Stimulated activated CD4-positive, alpha-beta T cell treated with anti-CD3 and anti-CD28 coated beads, TNF-alpha, amount 100 ng/mL, for 1 hour (primary cell): ENCODE measurements at places on chromosomes 5 and 9.

DNA sequence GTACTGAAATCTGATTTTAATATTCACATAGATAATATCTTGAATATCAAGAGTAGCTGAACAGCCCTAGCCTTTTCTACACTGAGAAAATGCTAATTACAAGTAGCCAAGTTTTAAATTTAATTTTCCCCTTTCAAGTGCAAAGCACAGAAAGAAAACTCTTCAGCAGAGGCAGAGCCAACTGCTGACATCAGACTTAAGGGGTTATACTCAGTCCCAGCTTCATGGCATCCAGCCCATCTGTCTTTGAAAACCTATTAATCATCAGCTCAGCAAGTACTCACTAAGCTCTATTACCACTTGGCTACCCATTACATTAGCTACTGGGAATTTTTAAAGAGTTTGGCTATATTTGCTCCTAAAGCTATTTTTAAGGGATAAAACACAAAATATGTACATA lies 220.5 kb downstream of the SLC12A2 start:
- DNase-seq = no peak

GRCh38 chr5:159324102-159324755 lies 6.1 kb downstream of the IL12B start:
- DNase-seq = no peak

DNA sequence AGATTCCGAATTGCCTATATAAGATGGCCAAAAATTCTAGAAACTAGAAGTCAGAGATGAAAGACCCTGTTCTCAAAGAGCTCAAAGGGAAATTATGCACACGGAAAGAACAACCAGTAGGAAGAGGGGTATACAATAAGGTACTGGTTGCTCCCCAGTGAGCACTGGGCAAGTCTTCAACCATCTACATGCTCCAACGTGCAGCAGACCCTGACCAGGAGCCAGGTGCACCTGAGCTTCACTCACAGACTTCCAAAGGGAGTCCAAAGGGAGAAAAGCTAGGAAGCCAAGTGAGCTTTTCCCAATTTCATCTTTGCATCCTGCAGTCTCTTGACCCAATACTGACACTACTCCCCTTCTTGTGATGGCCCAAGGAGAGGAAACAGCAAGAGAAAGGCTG lies 3.9 kb downstream of the REEP5 start:
- DNase-seq = no peak

DNA sequence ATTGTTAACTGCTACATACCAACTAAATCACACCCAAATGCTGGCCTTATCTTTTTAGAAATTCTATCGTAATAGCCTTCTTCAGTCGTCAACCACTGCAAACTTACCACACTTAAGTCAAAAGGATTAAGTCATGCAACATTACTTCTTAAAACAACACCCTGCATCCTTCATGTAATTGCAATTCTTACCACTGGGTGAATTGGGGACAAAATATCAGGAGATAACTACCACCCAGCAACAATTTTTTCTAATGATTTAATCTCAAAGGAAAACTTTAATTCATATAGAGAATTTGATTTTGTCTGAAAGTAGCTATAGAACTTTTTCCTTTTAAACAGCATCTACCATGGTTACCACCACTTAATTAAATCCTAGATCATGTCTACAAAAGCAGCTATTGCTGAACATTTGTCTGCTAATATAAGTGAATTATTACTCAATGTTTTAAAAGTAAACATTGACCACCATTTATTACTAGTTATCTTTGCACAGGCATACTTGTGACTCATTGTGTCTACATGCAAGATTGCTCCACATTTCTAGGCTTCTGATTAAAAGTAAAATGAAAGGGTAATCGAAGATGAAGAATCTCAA lies 10.5 kb downstream of the MLLT3 start:
- no peak for DNase-seq

DNA sequence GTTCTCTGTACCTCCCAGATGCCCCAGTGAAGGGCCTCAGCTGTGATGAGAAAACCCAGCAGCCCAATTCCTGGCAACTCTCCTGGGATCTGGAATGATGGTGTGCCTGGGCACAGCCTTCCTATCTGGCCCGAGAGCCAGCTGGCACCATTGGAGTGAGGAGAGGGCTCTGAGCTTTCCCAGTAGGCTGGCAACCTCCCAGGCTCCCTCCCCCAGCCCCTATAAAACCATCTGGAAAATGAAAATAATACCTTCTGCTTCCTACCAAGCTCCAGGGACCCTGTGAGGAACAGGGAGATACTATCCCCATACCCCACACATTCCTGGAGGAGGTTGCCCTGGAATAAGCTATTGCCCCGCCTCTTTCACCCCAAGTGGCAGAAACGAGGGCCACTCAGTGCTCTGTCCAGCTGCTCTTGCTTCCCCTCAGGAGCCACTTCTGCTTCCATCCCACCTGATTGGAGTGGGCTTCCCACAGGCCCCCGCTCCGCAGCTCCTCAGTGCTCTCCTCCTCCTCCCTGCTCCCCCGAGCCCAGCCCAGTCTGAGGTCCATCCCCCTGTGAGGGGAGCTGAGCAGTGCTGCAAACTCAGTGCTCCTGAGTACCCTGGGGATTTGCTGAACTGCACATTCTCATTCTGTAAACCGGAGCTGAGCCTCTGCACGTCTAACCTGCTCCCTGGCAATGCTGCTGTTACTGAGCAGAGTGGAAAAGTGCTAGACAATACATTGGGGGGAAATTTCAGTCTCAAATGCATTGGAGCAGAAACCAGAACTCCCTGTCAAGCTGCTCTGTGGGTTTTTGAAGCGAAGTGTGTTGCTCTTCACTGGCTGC lies 74.7 kb downstream of the THBS4 start:
- no peak for DNase-seq

- DNase-seq = no peak
Measured at GRCh38 chr5:65481171-65481581, 544 bp downstream of the ADAMTS6 start.

GRCh38 chr5:163434401-163434866 lies 3.0 kb upstream of the CCNG1 start:
- DNase-seq = no peak

GRCh38 chr9:128689820-128690683 lies 1.0 kb downstream of the SET start:
- peak; percentile 37 for DNase-seq

- no peak for DNase-seq
Measured at GRCh38 chr9:77449240-77450084, 198.7 kb downstream of the GNA14 start.

DNA sequence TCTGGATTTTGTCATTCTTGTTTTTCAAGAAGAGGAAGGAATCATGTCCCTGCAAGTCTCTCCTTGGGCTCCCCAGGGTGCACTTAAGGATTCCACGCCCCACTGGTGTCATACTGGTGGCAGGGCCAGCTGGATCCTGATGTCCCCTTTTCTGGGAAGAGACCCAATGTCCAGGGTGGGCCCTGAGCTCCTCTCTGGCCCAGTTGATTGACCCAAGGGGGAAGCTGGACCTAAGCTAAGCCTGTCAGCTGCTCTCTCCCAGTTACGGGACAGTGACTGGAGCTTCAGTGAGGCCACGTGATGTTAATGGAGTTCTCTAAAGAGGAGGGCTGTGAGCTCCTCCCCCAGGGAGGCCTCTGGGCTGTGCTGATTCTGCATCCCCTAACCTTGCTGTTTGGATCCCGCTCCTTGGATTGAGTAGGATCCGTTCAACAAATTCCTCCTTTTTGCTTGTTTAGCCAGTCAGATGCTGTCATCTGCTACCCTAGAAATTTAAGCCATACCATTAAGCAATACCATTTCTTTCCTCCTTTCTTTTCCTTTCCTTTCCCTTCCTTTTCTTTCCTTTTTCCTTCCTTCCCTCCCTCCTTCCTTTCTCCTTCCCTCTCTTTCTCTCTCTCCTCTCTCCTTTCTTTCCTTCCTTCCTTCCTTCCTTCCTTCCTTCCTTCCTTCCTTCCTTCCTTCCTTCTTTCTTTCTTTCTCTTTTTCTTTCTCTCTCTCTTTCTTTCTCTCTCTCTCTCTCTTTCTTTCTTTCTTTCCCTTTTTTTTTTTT lies 17.2 kb downstream of the NKX2-5 start:
- DNase-seq = no peak

- DNase-seq = no peak
Measured at GRCh38 chr5:111929261-111929660, 172.3 kb upstream of the NREP start.

DNA sequence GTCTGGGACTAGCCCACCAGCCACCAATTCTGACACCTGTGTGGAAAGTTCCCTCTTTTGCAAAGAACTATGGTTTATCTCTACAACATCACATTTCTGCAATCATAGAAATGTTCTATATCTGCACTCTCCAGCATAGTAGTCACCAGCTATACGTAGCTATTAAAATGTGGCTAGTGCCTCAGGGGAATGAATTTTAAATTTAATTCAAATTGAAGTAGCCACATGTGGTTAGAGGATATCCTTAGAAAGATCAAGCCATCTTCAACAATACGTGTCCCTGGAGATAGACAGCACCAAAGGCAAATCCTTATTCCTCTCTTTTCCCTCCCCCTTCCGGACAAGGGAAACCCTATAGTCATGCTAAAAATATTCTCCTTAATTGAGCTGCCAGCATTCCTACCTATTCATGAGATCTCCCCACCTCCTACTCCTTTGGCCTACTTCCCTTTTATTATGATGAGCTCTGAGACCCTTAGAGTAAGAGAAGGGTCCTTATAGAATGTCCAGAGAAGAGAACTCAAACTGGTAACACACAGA lies 11.1 kb downstream of the LCP2 start:
- no peak for DNase-seq

DNA sequence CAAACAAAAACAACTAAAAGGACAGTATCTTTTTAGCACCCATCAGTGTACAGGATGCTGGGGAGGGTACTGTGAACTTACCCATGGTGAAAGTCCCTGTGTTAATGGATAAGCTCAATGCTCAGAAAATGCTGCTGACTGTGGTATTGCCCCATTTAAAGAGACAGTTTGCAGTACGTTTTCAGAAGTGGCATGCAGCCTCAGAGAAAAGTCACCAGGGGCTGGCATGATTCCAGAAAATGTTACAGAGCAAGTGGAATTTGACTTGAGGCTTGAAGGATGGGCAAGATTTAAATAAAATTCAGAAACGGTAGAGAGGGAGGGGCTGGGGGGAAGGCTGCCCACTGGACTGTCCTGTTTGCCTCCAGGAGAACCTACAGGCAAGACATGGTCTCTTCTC lies 7.2 kb downstream of the S1PR3 start:
- no peak for DNase-seq

- DNase-seq = no peak
Measured at GRCh38 chr9:93713716-93714115, 137.3 kb downstream of the PHF2 start.

DNA sequence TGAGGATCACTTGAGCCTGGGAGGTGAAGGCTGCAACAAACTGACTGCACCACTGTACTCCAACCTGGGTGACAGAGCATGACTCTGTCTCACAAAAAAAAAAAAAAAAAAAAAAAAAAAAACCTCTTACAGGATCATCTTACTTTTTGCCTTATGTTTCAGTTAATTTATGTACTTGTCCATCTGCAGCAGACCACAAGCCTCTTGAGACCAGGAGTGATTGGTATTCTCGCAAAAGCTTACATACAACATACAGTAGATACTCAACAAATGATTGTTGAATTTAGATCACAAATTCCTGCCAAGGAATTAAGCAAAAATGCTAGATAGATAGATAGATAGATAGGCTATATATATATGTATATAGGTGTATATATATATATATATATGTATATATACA lies 12.4 kb downstream of the CEMIP2 start:
- no peak for DNase-seq

GRCh38 chr5:56375011-56375410 lies 141.9 kb upstream of the ANKRD55 start:
- no peak for DNase-seq

- DNase-seq = no peak
Measured at GRCh38 chr9:134759913-134760312, 118.3 kb downstream of the COL5A1 start.

- no peak for DNase-seq
Measured at GRCh38 chr9:79962836-79963235, 391.1 kb downstream of the TLE4 start.

DNA sequence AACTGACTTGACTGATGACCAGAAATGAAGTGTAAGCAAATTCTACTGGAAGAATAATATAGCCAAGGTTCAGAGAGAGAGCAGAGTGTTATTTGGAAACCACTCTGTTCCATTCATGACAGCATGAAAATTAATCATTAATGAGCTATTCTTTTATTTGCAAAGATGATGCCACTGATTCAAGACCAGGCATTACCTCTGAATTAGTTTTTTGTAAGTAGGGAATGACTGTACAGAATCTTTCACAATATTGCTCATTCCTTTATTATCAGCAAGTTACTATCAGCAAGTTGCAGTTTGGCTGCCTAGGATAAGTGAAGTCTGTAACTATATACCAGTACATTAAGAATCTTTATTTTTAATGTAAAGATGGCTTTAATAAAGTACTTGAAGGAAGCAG lies 75.1 kb upstream of the RGMB start:
- DNase-seq = no peak

- DNase-seq = no peak
Measured at GRCh38 chr9:100715100-100715380, 137.2 kb downstream of the CAVIN4 start.

DNA sequence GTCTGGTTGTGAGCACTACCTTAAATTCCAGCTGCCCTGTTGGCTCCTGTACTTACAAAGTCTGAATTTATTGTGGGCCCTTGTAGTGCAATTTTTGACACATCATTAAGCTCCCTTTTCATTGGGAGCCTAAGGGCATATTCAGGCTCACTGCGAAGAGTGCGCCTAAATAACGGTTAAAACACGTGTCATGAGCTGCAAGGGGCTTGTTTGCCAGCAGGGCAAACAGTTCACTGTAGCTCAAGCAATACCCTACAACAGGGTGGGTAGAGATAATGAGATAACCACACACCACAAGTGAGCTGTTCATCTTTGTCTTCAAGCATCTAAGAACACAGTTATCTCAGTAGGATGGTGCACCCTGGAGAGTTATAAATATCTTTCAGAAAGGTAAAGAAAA lies 214.2 kb downstream of the SLF1 start:
- DNase-seq = no peak

DNA sequence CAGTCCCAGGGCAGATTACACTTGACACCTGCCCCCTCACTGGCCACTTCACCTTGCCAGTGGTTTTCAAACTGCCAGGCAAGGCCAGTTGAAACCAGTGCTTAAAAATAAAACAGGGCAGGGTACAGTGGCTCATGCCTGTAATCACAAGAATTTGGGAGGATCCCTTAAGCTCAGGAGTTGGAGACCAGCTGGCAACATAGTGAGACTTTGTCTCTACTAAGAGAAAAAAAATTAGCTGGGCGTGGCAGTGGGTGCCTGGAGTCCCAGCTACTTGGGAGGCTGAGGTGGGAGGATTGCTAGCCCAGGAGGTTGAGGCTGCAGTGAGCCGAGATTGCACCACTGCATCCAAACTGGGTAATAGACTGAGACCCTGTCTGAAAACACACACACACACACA lies 58.1 kb downstream of the ROPN1L start:
- no peak for DNase-seq
